ENCODE measurements at places on chromosomes 12 and 14. TPM values are rescaled to one million over a fixed set of nuclear protein-coding genes. Genes with fewer than 3 reads are reported as not detected.

- DNase-seq, result no peak
Observed at GRCh38 chr14:94028450-94028826, 2.3 kb downstream of the OTUB2 start.

DNA sequence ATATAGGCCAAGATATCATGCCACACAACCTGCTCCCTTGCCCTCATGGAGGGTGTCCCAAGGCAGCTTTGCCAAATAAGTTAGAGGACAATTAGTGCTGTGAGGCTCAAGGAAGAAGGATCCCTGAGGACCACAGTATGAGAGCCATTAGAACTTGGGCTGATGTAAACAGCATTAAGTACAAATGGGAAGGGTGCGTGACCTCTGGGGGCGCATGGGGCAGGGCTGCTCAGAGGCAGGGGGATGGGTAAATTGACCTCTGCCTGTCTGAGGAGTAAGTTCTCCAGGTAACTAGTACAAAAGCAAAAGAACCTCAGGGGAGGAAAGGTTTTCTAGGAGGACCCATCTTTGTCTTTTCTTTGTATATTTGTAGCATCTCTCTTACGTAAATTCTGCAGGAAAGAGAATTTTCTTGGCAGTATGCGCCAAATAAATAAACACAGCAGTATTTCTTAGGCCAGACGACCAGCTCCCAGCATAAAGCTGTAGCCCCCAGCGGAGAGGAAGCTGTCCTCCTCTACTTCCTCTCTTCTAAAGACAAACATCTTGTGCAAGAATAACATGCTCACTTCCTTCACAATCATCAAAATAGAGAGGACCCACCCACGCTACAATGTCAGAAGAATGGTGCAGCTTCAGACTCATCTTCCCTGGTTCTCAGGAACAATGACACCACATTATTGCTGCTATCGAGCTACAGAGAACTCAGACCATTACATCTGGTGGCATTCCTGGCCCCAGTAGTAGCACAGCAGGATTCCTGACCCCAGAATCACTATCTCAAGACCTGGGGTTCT lies 16.4 kb upstream of the VWF start:
- DNase-seq, result no peak

- no peak for DNase-seq
Observed at GRCh38 chr12:29769162-29769858, 14.4 kb downstream of the TMTC1 start.

RERG gene
- 70.5 TPM for total RNA-seq

DNA sequence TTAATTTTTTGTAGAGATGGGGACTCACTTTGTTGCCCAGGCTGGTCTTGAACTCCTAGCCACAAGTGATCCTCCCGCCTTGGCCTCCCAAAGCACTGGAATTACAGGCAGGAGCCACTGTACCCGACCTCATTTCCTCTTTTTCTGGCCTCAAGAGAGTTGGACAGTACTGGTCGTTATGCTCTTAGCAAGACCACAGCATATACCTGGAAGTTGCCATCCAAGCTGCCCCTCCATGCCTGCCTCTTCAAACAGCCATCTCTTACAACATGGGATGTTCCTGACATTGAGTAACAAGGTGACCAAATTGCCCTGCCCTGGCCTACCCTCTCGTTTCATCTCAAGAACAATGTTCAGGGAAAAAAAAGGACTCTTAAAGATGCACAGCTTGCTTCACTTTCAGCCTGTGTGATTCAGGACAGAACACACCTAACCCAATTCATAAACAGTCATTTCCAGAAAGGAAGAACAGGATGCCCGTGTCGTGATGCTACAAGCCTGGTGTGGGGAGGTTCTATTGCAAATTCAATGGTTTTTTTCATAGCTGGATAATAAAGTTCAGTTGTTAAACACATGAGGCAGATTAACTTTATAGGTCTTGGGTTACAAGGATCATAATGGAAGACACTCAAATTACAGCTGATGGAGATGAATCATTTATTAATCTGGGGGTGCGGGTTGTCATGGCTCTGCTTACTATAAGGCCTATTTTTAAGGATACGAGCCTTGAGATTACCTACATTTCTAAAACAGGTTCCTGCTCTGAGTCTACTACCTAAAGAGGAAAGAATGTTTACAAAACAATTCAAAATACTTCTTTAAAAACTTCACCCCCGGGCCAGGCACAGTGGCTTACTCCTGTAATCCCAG lies 11.9 kb downstream of the GLTP start:
- DNase-seq, result no peak

GRCh38 chr14:68896132-68896531 lies 83.0 kb downstream of the ACTN1 start:
- peak; percentile 43 for DNase-seq

DNA sequence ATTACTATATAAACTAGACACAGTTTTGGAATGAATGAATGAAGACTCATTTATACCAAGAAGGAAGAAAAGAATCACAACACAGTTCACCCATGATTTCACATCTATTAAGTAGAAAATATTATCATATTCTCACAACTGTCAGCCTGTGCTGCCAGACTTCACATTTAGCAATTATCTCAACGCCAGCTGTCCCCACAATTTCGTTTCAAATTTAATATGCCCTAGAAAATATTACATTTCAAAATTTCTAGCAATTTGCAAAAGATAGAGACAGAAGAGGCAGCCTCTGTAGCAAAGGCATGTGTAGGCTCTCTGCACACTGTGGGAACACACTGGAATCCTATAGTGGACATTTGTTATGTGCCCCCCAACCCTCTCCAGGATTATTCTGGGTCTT lies 83.6 kb downstream of the ANKS1B start:
- no peak for DNase-seq

- no peak for DNase-seq
Observed at GRCh38 chr12:78680596-78680995, 184.0 kb upstream of the SYT1 start.

DNA sequence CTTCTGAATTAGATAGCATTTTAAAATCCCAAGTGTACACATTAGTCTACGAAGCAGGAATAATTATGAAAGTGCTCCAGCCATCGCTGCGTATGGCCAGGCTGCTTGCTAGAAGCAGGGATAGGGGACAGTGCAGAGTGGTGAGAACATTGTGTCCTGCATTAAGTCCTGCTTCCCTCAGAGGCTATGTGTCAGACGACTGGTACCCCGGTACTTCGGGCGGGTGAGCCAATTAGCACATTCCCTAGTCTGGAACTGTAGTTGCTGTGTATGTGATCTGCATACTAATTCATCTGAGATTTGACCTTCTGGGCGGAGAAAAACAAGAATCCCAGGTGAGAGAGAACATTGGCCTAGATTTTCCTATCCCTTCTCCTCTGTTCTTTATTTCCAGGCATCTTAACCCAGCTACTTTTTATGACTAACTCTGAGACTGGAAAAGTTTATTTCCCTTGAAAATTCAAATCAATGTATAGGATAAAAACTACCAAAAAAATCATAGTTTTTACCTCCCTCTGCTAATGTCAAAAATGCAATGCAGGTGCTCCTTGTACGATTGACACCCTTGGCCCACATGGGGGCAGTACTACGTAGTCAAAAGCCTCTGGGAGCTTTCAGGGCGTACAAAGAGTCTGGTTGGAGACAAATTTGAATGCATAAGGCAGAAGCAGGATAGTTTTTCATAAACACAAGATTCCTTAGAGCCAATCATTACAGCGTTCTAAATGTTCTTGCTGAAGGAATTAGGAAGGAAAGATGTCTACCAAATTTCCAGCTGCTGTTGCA lies 764.3 kb downstream of the NOVA1 start:
- no peak for DNase-seq

Data from aorta (tissue), 5 donors.